DMS153 (cell line): ENCODE measurements at places on chromosomes 12 and 14.

DNA sequence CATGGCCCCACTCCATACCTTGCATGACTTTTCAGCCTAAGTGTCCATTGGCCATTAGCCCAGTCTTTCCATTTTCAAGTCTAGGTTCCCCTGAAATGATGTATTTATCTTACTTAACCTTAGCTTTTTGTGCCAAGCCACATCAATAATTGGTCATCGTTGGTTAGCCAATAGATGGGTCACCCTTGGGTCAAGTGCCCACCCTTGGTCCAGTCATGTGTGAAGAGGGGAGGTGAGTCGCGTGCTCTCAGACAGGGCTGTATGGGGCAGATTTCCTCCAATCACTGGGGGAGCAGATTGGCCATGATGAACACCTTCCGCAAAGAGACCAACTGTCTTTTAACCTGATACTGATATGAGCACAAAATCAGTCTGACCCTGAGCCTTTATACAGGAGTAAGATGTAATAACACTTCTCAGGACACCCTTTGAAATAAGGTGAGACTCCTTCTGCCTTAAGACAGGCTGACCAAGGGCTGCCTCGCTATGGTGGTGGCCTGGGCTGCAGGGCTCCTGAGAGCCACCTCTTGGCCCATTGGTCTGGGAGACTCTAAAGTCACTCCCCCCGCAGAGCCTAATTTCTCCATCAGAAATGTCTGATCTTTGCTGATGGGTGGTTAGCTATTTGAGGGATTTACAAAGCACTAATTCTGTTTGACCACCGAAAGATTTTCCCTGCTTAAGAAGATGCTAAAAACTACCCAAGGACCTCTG lies 143.2 kb downstream of the ZFP36L1 start:
- no peak for DNase-seq

- no peak for DNase-seq
Measured at GRCh38 chr14:65054471-65055085, 47.7 kb downstream of the MAX start.

GRCh38 chr14:68391311-68392014 lies 401.4 kb downstream of the ZFP36L1 start:
- no peak for DNase-seq

DNA sequence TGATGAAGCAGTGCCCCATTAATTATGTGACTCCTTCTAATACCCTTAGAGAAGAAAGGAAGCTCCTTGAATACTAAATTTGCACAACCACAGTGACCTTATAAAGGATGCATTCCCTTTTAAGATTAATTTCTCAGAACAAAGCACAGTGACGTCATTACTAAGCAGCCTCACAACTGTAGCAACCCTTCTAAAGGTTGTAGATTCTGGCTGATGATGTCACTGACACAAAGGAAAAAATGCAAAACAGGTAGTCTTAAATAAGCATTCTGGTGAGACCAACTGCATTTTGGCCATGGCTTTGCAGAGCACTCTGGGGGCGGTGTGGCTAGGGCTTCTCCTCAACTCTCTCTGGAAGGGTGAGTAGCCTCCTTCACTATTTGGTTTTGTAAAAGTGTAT lies 38.4 kb upstream of the OR4E1 start:
- no peak for DNase-seq

DNA sequence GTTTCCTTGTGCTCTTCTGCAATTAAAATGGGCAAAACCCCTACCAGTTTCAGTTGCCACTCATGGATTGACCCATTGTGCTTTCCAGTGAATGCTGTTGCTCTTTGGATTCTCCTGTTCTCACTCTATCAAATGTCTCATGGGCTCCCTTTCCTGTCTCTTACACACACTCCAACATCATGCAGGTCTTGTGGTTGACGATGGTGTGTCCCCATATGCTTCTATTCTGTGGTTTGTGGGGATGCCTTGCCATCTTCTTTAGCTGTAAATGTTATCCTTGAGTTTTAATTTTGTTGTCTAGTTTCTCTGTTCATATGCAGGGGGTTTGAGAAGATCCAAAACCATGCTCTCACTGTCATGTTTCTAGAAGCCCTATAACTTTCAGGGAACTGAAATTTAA lies 31.9 kb upstream of the FBXO34 start:
- no peak for DNase-seq

DNA sequence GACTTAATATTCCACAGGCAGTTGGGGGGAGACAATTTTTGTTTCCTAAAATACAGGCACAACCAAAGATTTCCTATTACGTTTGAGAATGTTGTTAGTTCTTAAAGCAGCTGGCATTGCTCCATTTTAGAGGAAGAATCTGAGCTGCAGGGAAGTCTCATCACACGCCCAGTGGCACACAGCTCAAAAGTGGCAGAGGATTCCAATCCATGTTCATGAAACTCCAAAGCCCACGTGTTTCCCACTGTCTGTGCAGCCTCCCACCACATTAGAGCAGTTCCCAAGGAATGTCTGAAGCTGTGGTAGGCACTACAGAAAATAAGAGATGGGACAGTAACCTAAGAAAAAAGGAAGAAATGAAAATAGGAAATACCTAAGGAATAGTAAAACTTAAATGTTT lies 6.1 kb upstream of the IL26 start:
- no peak for DNase-seq

- no peak for DNase-seq
Measured at GRCh38 chr14:22422238-22422637, 166.8 kb downstream of the DAD1 start.

GRCh38 chr12:64944966-64945365 lies 120.5 kb downstream of the TBC1D30 start:
- DNase-seq, result no peak

- no peak for DNase-seq
Measured at GRCh38 chr12:53222806-53223261, 9.2 kb downstream of the RARG start.

GRCh38 chr12:50232206-50232605 lies 51.1 kb downstream of the LIMA1 start:
- DNase-seq, result no peak
